ENCODE measurements at places on chromosomes 2 and 18. TPM values are rescaled to one million over a fixed set of nuclear protein-coding genes. Genes with fewer than 3 reads are reported as not detected.

UGT1A10 gene
- not detected for total RNA-seq

VIT gene
- total RNA-seq = not detected

CFC1 gene
- not detected for total RNA-seq

UGT1A8 gene
- not detected for total RNA-seq

TMEM169 gene
- total RNA-seq = 1.1 TPM

ANKRD53 gene
- 0.33 TPM for total RNA-seq

MYO5B gene
- total RNA-seq = not detected

DSC2 gene
- total RNA-seq = not detected

ITGA6 gene
- 26.8 TPM for total RNA-seq

GRCh38 chr2:128503399-128504245, 185.0 kb upstream of the HS6ST1 start:
- H3K4me3 ChIP-seq = no peak overlapping the region
- DNase-seq = no peak
- H3K4me1 ChIP-seq = no peaks in the 10 kb centered on the region
- no peaks in the 10 kb centered on the region for H3K36me3 ChIP-seq
- H3K27ac ChIP-seq = no peak overlapping the region
- H3K27me3 ChIP-seq = peaks cover 9% of the 10 kb centered on the region

DNA sequence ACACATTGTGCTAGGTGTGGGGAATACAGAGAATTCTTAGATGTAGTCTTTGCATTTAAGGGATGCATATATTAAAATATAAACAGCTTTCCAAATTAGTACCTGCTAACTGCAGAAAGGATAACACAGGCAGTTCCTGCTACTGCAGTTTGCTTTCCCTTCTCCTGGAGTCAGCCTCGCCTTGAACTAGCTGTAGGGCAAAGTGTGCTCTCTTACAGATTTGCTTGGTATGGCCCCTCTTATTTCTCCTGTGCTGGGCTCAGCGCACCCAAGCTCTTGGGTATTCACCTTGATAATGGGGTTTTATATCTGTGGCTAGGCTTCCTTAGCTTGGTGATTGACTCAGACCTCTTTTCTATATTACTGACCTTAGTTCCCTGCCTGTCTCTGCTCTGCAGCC, 108.4 kb upstream of the PNPT1 start:
- DNase-seq = no peak
- no peak overlapping the region for H3K4me3 ChIP-seq
- H3K27me3 ChIP-seq = peaks cover 9% of the 10 kb centered on the region
- H3K36me3 ChIP-seq = no peaks in the 10 kb centered on the region

DNA sequence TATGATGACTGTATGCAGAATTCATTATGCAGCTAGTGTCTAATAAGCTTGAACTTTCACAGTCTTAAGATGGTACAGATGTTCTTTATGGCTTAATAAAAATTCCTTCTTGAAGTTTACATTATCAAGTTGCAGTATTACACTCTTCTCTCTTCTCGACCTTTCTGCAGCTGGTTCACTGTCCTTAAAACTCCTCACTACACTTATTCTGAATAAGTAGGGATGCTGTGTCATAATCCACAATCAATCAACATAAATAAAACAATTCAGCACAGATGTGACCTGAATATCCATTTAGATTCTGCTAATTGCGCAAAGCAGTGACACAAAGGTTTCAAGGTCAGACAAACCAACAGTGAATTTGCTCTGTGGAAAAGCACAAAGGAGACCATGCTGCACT, 356.8 kb downstream of the SUCLG1 start:
- DNase-seq = no peak
- H3K4me3 ChIP-seq = no peak overlapping the region
- H3K27ac ChIP-seq = no peak overlapping the region
- H3K4me1 ChIP-seq = no peaks in the 10 kb centered on the region
- no peaks in the 10 kb centered on the region for H3K27me3 ChIP-seq

- no peak overlapping the region for H3K27ac ChIP-seq
- H3K36me3 ChIP-seq = no peaks in the 10 kb centered on the region
- no peaks in the 10 kb centered on the region for H3K27me3 ChIP-seq
- no peak for DNase-seq
Measured at GRCh38 chr2:128342550-128342949, 23.9 kb upstream of the HS6ST1 start.

- no peak for DNase-seq
- H3K4me3 ChIP-seq = no peak overlapping the region
- H3K4me1 ChIP-seq = no peaks in the 10 kb centered on the region
- no peaks in the 10 kb centered on the region for H3K36me3 ChIP-seq
Measured at GRCh38 chr2:118264232-118264990, 176.1 kb downstream of the INSIG2 start.

GRCh38 chr2:102107741-102108070, 34.8 kb upstream of the IL1R1 start:
- H3K36me3 ChIP-seq = no peaks in the 10 kb centered on the region
- peaks cover 8% of the 10 kb centered on the region for H3K4me1 ChIP-seq
- peaks cover 15% of the 10 kb centered on the region for H3K27me3 ChIP-seq

GRCh38 chr2:237427769-237428506, 14.0 kb upstream of the COL6A3 start:
- peaks cover 14% of the 10 kb centered on the region for H3K27me3 ChIP-seq
- H3K27ac ChIP-seq = peak overlapping the region; percentile 31
- peaks cover 3% of the 10 kb centered on the region for H3K36me3 ChIP-seq
- DNase-seq = no peak
- peaks cover 46% of the 10 kb centered on the region for H3K4me1 ChIP-seq

DNA sequence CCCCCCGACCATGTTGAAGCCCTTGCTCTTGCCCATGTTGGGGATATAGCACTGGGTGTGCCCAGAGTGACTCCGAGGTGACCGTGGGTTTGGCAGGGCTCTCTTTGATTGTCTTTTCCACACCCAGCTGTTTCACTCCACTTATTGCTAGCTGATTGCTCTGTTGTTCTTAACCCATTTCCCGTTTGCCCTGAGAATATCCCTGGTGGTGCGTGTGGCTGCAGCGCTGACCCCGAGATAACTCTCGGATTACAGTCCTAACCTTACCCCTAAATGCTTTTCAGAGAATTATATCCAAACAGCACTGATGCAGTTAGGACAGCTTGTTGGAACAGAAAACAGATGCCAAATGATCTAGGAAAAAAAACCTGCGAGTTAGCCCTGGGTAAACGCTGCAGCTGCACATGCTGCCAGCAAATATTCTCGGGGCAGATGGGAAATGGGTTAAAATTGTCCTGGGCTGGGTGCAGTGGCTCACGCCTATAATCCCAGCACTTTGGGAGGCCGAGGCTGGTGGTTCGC, 34.3 kb upstream of the SNORC start:
- no peak overlapping the region for H3K4me3 ChIP-seq
- peaks cover 28% of the 10 kb centered on the region for H3K4me1 ChIP-seq
- H3K27ac ChIP-seq = peak overlapping the region; percentile 57
- no peaks in the 10 kb centered on the region for H3K27me3 ChIP-seq

- no peak overlapping the region for H3K27ac ChIP-seq
- DNase-seq = no peak
- peaks cover 19% of the 10 kb centered on the region for H3K4me1 ChIP-seq
- peak overlapping the region; percentile 47 for H3K4me3 ChIP-seq
- peaks cover 47% of the 10 kb centered on the region for H3K27me3 ChIP-seq
Measured at GRCh38 chr18:11586896-11587295, 22.5 kb upstream of the SLC35G4 start.

DNA sequence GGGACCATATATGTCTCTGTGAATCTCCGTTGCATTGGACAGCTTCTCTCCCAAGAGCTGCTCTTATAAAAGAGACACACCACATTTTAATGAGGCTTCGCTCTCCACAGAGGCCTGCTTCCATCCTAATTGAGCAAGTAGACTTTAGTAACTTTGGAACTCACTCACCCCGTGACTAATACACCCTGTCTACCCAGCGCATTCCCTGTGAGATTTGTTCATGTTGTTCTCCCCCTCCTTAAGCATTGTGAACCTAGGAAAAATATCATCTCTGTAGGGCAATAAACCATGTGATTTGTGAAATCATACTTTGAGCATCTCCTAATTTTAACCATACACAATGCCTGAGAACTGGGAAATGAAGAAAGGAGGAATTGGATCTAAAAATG, 56.9 kb downstream of the MCFD2 start:
- DNase-seq = no peak
- peaks cover 2% of the 10 kb centered on the region for H3K4me1 ChIP-seq
- no peak overlapping the region for H3K4me3 ChIP-seq
- no peaks in the 10 kb centered on the region for H3K27me3 ChIP-seq

GRCh38 chr18:136433-136832, 21.9 kb upstream of the USP14 start:
- H3K36me3 ChIP-seq = no peaks in the 10 kb centered on the region
- H3K4me1 ChIP-seq = peaks cover 3% of the 10 kb centered on the region
- no peaks in the 10 kb centered on the region for H3K27me3 ChIP-seq
- no peak overlapping the region for H3K4me3 ChIP-seq

DNA sequence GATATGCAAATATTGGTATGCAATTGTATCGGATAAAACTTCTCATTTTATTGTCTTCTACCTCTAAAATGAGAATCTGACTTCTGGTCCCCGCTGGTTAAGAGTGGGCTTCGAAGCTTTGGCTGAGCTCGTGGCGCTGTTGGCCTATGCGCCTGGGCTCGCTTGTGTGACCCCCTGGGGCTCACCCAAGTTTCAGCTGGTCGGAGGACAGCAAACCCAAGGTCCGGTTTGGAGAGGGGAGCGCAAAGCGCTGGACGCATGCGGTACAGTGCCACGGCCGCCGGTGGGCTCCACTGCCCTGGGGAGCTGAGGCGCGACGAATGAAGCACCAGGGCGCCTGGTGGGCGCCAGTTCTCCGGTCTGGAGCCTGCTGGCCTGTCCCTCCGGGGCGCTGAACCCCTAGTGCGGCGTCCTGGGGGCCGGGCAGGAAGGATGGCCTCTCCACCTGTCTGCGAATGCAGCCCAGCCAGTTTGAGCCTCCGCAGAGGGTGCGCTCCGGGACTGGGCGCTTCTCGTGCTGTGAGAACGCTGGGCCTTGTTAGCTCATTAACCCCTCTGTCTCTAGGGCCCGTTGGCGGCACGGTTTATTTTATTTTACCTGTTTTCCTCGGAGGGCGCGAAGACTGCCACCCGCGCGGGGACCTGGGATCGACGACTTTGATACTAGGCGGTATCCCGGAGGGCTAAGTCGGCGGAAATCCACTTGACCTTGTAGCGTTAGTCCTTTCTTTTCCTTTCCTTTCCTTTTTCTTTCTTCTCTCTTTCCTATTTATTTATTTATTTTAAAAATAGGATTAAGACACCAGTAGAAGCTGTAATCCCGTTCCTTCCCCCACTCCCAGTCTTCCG, 10.4 kb downstream of the MEIS1 start:
- H3K27ac ChIP-seq = no peak overlapping the region
- peaks cover under 1% of the 10 kb centered on the region for H3K4me1 ChIP-seq
- H3K27me3 ChIP-seq = peaks cover 50% of the 10 kb centered on the region
- no peaks in the 10 kb centered on the region for H3K36me3 ChIP-seq
- DNase-seq = no peak
- no peak overlapping the region for H3K4me3 ChIP-seq

- H3K4me1 ChIP-seq = peaks cover 8% of the 10 kb centered on the region
- no peak overlapping the region for H3K27ac ChIP-seq
- H3K4me3 ChIP-seq = no peak overlapping the region
- H3K27me3 ChIP-seq = peaks cover 22% of the 10 kb centered on the region
- DNase-seq = no peak
Measured at GRCh38 chr2:3099860-3100234, 277.8 kb downstream of the EIPR1 start.

GRCh38 chr2:85171916-85172315, 38.7 kb downstream of the TCF7L1 start:
- H3K4me3 ChIP-seq = no peak overlapping the region
- no peaks in the 10 kb centered on the region for H3K36me3 ChIP-seq
- no peak for DNase-seq
- no peaks in the 10 kb centered on the region for H3K4me1 ChIP-seq

GRCh38 chr2:161418715-161419637, 2.9 kb downstream of the TBR1 start:
- H3K36me3 ChIP-seq = no peaks in the 10 kb centered on the region
- peaks cover 84% of the 10 kb centered on the region for H3K27me3 ChIP-seq
- H3K4me3 ChIP-seq = peak overlapping the region; percentile 78
- H3K27ac ChIP-seq = no peak overlapping the region
- H3K4me1 ChIP-seq = peaks cover 50% of the 10 kb centered on the region
